ENCODE measurements at places on chromosomes 1 and 21. TPM values are rescaled to one million over a fixed set of nuclear protein-coding genes. Genes with fewer than 3 reads are reported as not detected.
A peak's percentile ranks its signal among the peaks of the same experiment; 100 is the strongest.

DNA sequence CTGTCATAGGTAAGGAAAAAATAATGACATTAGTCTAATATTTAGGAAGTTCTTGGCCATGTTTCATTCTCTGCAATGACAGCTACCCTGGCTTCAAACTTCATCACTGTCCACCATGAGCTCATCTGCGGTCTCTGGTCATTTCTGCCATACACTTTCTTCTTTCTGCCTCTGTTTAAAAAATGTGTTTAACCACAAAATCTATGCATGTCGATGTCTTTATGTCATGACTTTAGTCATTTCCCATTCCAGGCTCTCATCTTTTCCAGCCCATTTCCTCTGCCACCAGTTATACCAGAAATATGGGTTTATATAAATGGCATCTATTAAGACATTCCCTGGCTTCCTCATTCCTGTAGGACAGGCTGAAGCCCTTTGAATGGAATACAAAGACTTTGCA, 68.5 kb upstream of the DUSP10 start:
- peak; percentile 89 for DNase-seq

- no peak for DNase-seq
These were observed 16.5 kb downstream of the AKR7A3 start for GRCh38 chr1:19272064-19272463.

DNA sequence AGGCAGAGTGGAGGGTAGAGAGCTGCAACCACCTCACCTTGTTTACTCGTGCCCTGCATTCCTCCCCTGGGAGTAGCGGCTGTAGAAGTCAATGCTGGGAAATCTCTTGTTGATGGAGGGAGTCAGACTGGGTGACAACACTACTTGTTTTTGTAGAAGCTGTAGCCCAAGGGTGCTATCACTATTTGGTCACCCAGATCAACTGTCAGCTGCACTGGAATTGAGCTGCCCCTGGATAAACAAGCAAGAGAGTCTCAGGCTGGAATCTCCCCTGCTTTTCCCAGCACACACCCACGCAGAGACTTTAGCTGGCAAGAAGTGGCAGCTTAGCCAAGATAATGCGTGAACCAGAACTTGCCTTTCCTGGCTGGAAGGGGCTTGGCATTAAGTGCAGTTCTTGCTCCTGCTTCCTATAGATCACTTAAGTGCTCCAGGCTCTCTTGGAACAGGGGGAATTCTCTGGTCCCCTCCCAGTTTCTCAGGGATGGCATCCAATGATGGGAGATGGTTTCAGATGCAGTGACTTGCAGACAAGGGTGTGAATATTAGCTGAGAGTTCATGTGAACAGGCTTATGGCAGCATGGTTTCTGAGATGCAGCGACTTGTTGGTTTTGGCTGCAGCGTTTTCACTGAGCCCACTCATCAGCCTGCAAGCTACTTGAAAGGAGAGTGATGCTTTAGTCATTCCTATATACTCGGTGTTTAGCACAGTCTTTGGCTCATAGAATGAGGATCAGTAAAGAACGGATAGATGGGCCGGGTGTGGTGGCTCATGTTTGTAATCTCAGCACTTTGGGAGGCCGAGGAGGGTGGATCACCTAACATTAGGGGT, 16.8 kb downstream of the ATP2B4 start:
- DNase-seq: peak; percentile 87

GRCh38 chr1:33306653-33307493, 14.0 kb downstream of the A3GALT2 start:
- DNase-seq: peak; percentile 31

- DNase-seq: no peak
These were observed 99.8 kb downstream of the UCK2 start for GRCh38 chr1:165927169-165927568.

DNA sequence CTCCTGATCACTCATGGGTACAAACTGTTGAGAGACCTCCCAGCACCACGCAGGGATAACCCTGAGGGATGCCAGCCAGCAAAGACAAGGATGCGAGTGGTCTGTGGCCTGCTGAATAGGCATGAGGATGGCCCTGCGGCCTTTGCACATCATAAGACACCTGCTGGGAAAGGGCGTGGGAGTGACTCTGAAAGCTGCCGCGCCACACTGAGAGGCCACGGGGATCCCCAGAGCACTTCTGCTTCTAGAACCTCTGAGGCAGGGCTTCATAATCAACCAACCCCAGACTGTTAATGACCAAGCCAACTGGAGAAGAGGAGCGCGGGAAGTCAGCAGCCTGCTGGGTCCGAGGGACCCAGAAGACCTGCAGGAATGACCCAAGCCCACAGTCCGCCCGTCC, 73.8 kb downstream of the SH3BGR start:
- DNase-seq: no peak

- no peak for DNase-seq
These were observed 26.7 kb upstream of the KCNK1 start for GRCh38 chr1:233587196-233587595.

- peak; percentile 65 for DNase-seq
These were observed 160.4 kb upstream of the SYT6 start for GRCh38 chr1:114314098-114314497.

The TRIM62 gene
- 2.0 TPM for polyA plus RNA-seq

DNA sequence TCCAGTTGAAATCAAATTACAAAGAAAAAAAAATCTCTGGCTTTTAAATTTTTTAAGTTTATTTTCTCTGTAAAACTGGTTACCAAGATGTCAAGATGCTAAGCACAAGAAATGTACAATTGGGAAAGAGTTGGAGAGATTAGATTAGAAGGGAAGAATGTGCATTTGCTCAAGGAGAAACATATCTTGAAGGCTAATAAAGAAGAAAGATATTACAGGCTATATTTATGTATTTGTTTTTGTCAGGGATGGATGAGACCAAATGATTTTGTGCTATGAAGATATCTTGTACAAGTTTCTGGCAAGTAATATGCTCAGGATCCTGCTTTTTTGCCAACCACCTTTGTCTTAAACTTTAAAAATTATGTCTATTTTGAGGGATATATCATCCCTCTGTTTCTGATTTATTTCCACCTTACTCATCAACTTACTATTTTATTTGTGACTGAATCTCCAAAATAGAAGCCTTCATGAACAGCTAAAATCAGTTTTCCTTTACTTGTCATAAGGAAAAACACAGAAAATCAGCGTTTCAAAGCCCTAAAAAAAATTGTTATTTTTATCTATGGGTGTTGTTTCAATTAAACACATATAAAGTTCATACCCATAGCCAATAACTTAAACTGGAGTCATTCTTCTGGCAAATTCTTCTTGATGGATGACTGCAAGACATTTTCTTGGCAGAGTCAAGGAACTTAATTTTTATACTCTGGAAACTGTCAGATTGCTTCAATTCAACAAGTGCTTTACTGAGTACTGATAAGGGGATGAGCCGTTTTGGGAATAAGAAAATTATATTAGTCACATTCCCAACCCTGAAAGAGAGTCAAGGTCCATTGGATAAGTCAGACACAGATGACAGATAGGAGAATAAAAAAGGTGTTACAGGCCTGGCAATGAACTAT, 141.8 kb downstream of the CTH start:
- no peak for DNase-seq

The LCE6A gene
- not detected for polyA plus RNA-seq

The GPATCH4 gene
- 43.0 TPM for polyA plus RNA-seq

DNA sequence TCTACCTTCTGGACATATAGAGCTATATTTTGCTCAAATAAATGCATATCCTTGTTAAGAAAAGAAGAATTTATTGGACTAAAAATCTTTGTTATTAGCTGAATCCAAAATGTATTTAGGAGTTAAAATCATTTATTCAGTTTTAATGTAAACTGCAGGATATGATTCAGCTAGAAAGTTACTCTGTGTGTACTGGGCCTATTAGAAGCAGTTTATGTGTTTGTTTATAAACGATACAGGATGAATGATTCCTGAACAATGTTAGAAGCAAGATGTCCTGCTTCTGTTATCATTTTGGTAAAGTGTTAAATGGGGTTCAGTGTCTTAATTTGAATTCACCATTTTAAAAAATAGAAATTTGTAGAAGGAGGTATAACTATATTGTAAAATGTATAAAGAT, 549.2 kb upstream of the ZRANB2 start:
- DNase-seq: no peak

Data from GM23248 (cell line).